ENCODE measurements at places on chromosomes 1 and 21. TPM values are rescaled to one million over a fixed set of nuclear protein-coding genes. Genes with fewer than 3 reads are reported as not detected.
A peak's percentile ranks its signal among the peaks of the same experiment; 100 is the strongest.

DNA sequence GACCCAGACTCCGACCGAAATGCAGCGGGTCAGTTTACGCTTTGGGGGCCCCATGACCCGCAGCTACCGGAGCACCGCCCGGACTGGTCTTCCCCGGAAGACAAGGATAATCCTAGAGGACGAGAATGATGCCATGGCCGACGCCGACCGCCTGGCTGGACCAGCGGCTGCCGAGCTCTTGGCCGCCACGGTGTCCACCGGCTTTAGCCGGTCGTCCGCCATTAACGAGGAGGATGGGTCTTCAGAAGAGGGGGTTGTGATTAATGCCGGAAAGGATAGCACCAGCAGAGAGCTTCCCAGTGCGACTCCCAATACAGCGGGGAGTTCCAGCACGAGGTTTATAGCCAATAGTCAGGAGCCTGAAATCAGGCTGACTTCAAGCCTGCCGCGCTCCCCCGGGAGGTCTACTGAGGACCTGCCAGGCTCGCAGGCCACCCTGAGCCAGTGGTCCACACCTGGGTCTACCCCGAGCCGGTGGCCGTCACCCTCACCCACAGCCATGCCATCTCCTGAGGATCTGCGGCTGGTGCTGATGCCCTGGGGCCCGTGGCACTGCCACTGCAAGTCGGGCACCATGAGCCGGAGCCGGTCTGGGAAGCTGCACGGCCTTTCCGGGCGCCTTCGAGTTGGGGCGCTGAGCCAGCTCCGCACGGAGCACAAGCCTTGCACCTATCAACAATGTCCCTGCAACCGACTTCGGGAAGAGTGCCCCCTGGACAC, 534 bp downstream of the C1orf56 start:
- H3K27ac ChIP-seq: peak overlapping the region; percentile 95
- H3K4me1 ChIP-seq: peaks cover 26% of the 10 kb centered on the region
- peaks cover 14% of the 10 kb centered on the region for H3K36me3 ChIP-seq
- DNase-seq: no peak
- H3K4me3 ChIP-seq: peak overlapping the region; percentile 93
- no peaks in the 10 kb centered on the region for H3K27me3 ChIP-seq

DNA sequence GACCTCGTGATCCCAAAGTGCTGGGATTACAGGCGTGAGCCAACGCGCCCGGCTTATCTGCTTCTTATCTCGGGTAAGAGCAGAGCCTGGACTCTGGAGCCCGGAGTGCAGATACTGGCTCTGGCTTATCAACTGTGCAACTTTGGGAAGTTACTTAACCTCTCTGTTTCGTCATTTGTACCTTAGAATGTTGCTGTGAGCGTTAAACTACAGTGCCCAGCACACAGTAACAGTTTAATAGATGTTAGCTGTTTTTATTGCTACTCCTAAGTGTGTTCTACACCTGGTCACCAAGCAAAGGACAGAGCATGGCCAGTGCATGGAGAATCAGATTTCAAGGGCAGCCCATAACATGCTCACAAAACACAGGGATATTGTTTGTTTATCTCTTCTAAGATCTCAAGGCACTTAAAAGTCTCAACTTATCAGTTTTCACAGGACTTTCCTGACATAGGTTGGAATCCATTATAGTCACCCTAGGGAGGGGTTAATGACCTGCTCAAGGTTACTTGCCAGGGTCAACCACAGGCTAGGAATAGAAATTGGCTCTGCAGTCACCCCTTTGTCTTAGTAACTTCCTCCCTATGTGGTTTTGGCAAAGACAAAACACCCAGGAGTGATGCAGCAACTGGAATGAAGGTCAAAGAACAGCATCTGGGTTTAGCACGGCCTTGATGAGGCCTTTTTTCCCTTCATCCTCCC, 22.5 kb upstream of the SRP9 start:
- H3K4me1 ChIP-seq: peaks cover 33% of the 10 kb centered on the region
- H3K27ac ChIP-seq: peak overlapping the region; percentile 52
- H3K36me3 ChIP-seq: no peaks in the 10 kb centered on the region
- H3K4me3 ChIP-seq: no peak overlapping the region

DNA sequence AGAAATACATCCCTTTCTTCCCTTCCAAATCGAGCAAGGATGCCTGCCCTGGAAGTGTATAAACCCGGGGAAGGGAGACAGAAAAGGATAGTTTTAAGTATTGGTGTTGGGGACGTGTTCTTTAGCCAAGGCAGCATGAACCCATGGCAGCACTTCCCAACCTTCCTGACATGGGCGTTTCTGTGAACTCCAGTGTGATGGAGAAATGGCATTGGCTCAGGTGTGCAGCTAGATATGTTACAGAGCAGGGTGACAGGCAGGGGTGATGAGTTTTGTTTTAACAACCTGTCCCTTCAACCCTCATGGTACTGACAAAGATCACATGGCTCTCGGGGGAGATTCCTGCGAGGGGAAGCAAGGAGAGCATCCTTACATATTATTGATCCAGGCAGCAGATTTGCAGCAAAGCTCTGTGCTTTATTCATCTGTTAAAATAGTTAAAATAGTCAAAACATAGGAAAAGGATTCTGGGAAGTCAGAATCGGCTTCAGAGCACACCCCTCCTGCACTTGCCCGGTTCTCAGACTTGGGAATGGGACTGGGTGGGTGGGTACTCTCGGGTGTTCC, 4.0 kb downstream of the MX1 start:
- no peaks in the 10 kb centered on the region for H3K4me1 ChIP-seq
- no peak for DNase-seq
- H3K27me3 ChIP-seq: peaks cover 2% of the 10 kb centered on the region
- H3K27ac ChIP-seq: no peak overlapping the region

DNA sequence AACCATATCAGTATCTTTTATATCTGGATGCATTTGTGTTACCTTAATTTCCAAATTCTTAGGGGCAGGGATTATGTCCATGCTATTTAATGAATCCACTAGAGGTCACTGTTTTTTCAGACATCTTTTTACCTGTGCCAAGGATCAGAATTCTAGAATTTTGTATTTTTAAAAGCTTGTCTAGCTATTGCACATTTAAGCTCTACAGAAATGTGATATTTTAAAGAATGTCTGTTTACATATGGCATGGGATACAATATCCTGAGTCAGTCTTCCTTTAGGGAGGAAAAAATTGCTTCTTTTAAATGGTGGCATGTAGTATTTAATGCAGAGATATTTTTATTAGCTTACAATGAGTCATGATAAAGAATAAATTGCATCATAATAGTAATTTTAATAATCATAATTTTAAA, 11.3 kb downstream of the RPAP2 start:
- H3K27me3 ChIP-seq: no peaks in the 10 kb centered on the region
- H3K4me3 ChIP-seq: no peak overlapping the region
- DNase-seq: no peak
- H3K27ac ChIP-seq: no peak overlapping the region

DNA sequence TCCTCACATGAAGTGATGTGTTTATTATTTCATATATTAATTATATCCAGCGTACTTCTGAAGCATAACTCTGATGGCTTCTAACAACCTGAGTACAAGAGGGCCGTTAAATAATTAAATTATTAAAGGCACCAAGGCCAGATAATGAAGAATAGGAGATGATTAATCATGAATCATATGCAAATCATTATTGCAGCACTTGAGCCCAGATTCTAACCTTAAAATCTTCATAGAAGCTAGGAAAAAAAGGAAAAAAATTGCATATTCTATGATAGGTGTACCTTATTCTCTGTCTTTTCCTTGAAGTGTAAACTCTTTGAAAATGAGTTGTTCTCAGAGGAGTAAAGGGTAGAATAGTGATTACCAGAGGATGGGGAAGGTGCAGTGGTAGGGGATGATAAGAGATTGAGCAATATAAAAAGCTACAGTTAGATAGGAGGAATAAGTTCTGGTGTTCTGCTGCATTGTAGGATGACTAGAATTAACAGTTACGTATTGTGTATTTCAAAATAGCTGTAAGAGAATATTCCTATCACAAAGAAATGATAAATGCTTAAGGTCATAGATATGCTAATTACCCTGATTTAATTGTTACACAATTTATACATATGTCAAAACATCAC, 51.1 kb downstream of the SWT1 start:
- H3K4me3 ChIP-seq: no peak overlapping the region
- no peaks in the 10 kb centered on the region for H3K27me3 ChIP-seq
- H3K36me3 ChIP-seq: peaks cover 19% of the 10 kb centered on the region
- H3K27ac ChIP-seq: no peak overlapping the region
- H3K4me1 ChIP-seq: peaks cover 4% of the 10 kb centered on the region

GRCh38 chr1:218931324-218931723, 242.4 kb upstream of the LYPLAL1 start:
- peaks cover 10% of the 10 kb centered on the region for H3K36me3 ChIP-seq
- H3K27ac ChIP-seq: no peak overlapping the region
- no peaks in the 10 kb centered on the region for H3K27me3 ChIP-seq
- H3K4me1 ChIP-seq: no peaks in the 10 kb centered on the region
- no peak overlapping the region for H3K4me3 ChIP-seq

GRCh38 chr1:46413596-46413985, 19.5 kb downstream of the FAAH start:
- H3K4me3 ChIP-seq: no peak overlapping the region
- peaks cover 14% of the 10 kb centered on the region for H3K36me3 ChIP-seq
- H3K27me3 ChIP-seq: no peaks in the 10 kb centered on the region
- no peak overlapping the region for H3K27ac ChIP-seq

GRCh38 chr1:226568077-226568831, 19.7 kb downstream of the STUM start:
- H3K4me3 ChIP-seq: no peak overlapping the region
- no peaks in the 10 kb centered on the region for H3K4me1 ChIP-seq
- no peak overlapping the region for H3K27ac ChIP-seq
- H3K36me3 ChIP-seq: no peaks in the 10 kb centered on the region
- peaks cover 30% of the 10 kb centered on the region for H3K27me3 ChIP-seq
- no peak for DNase-seq

DNA sequence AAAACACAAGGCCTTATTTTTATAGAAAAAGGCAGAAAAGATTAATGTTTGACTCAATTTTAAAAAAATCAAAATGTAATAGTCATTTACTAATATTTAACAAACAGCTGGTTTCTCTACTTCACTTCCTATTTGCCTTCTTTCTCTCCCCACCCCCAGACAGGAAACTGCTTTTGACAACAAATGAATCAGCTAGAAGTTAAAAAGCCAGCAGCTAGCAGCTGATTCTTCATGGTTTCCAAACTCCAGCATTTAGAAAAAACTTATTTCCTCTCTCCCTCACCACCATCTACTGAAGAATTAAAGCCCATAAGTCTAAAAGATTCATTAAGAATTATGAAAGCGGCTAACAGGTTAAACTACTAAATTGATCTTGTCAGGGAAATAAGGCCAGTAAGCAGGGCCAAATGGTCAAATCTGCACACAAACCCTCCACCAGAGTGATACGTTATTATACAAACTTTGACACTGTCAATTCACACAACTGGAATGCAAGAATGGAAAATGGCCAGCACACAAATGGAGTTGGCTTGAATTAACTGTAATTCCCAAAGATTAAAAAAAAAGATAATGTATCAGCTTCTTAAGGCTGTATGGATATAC, 4.0 kb downstream of the WDR26 start:
- H3K4me3 ChIP-seq: peak overlapping the region; percentile 53
- no peak for DNase-seq
- H3K27ac ChIP-seq: peak overlapping the region; percentile 96
- H3K4me1 ChIP-seq: peaks cover 74% of the 10 kb centered on the region
- peaks cover 5% of the 10 kb centered on the region for H3K36me3 ChIP-seq

DNA sequence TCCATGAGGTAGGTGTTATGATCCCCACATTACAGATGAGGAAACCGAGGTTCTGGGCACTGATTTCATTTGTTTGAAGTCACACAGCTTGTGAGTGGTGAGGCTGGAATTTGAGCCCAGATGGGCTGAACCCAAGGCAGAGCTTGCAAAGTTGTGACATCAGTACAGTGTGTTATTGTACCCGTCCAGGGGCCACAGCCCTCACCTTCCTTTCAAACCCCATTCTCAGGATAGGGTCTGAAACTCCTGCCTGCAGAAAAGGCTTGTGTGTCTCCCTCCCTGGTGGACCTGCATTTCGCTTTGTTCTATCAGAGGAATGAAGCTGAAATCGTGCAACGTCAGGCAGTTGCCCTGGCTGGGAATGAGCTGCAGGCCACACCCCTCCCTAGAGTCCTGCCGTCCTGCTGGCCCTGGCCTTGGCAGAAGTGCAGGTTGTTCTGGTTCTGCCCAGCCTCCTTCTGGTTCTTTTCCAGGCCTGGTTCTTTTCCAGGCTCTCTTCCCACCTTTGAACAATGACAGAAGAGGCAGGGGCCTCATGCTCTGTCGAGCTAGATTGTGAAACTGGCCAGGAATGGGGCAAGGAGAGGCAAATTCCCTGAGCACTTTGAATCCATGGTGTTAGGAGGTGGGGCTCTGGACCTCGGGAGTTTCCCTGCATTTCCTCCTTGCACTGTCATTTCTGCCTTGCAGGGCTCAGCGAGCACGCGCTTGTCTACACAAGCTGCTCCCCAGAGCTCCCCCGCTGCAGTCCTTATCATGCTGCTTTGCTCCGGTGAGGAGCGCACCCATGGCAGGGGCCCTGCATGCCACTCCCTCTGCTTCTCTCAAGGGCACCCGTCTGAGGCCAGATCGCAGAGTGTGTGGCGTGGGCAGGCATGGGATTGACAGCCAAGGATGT, 8.2 kb upstream of the MYOM3 start:
- no peak for DNase-seq
- H3K27ac ChIP-seq: peak overlapping the region; percentile 65
- no peaks in the 10 kb centered on the region for H3K27me3 ChIP-seq
- no peak overlapping the region for H3K4me3 ChIP-seq
- no peaks in the 10 kb centered on the region for H3K36me3 ChIP-seq
- H3K4me1 ChIP-seq: peaks cover 38% of the 10 kb centered on the region

DNA sequence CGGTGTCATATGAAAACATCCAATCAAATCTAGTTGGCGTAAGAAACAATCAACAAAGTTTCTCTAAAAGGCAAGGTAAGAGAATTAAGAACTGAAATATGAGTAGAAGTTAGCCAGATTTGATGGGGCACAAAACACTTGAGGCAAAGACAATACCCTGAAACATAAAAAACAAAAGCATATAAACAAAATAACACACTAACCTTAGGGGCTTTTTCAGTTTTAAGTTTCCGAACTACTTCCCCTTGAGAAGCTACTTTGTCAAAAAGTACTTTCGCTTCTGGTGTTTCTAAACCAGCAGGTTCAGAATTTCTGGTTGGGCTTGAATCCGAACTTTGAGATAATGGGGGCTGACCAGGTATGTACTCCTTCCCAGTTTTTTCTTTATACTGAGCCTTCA, 57.9 kb downstream of the EPRS1 start:
- H3K36me3 ChIP-seq: peaks cover 17% of the 10 kb centered on the region
- H3K4me1 ChIP-seq: peaks cover 11% of the 10 kb centered on the region
- H3K27ac ChIP-seq: no peak overlapping the region
- H3K4me3 ChIP-seq: no peak overlapping the region

GRCh38 chr1:66521721-66522365, 12.1 kb upstream of the SGIP1 start:
- no peaks in the 10 kb centered on the region for H3K27me3 ChIP-seq
- H3K36me3 ChIP-seq: no peaks in the 10 kb centered on the region
- no peak for DNase-seq
- peaks cover 19% of the 10 kb centered on the region for H3K4me1 ChIP-seq

Gene LCE2B
- total RNA-seq: not detected

Gene A3GALT2
- not detected for total RNA-seq

Gene FAM110D
- 0.23 TPM for total RNA-seq

Gene KRTAP12-2
- total RNA-seq: not detected

Gene FCRL5
- total RNA-seq: not detected
